NK-92 treated with Interleukin-12 subunit alpha and Interleukin-12 subunit beta, amount 100 ng/mL, for 24 hours (cell line): ENCODE measurements at places on chromosomes 3 and 15.

DNA sequence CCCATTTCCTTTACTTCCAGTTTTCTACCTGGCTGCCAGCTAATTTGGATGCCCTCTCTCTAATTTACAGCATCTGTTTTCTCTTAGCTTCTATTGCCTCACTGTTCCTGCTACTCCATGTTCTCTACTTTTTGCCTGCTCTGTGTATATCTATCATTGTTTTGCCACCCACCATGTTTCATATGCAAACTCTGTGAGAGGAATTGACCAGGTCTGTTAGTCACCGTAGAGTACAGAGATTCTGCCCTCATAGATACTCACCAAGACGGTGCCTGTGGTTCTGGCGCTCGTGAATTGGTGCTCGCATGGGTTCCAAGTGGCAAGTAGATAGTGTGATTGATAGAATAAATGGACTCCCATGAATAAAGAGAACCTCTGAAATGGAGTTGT, 288.8 kb downstream of the CNTN6 start:
- no peak for DNase-seq

DNA sequence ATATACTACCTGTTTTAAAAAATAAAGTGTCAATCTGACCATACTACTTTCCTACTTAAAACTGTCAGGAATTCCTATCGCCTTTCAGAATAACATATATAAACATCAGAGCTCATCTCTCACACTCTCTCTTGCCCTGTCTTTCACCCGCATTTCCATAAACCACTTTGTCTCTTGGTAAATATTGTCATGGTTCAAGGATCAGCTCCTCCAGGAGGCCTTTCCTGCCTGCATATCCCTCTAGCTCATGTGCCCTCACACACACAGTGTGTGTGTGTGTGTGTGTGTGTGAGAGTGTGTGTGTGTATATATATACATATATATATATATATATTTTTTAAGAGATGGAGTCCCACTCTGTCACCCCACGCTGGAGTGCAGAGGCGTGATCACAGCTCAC, 6.7 kb downstream of the SUMF1 start:
- DNase-seq, result no peak

- DNase-seq, result no peak
Observed at GRCh38 chr3:65130782-65131181, 443.0 kb upstream of the ADAMTS9 start.

GRCh38 chr3:44516230-44516629, 38.8 kb upstream of the ZNF445 start:
- no peak for DNase-seq

- DNase-seq, result no peak
Observed at GRCh38 chr3:126274735-126275619, 82.2 kb downstream of the KLF15 start.
